ENCODE measurements at places on chromosomes 11 and 22.

GRCh38 chr22:24011735-24012068, 598 bp downstream of the CABIN1 start:
- no peak for DNase-seq

- no peak for DNase-seq
Observed at GRCh38 chr11:66626926-66627325, 10.5 kb downstream of the RBM14 start.

- peak; percentile 96 for DNase-seq
Observed at GRCh38 chr11:76783896-76784813, 999 bp downstream of the TSKU start.

GRCh38 chr11:65040847-65041622, at the start of gene SAC3D1:
Gene SAC3D1 (plus strand): TSS chr11:65041210. CDS start chr11:65041293, 83 bp downstream.
- peak; percentile 97 for DNase-seq

DNA sequence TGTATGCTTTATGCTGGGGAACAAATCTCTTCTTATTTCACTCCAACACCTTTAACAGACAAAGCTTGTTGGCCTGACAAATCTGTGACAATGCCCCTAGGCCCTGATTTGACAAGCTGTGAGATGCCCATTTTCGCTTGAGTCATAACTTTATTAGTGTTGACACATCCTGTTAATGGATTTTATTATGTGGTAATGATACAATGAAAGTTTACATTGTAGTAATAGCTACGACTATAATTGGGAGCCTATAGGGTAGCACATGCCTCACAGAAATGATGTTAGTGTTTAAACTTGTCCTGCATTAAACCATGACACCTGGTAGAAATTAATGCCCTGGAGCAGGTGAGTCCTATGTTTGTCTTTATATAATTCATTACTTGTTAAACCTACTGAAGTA, 3.3 kb upstream of the MMP10 start:
- no peak for DNase-seq
